ENCODE measurements at places on chromosomes 3 and 15. TPM values are rescaled to one million over a fixed set of nuclear protein-coding genes. Genes with fewer than 3 reads are reported as not detected.
A peak's percentile ranks its signal among the peaks of the same experiment; 100 is the strongest.

DNA sequence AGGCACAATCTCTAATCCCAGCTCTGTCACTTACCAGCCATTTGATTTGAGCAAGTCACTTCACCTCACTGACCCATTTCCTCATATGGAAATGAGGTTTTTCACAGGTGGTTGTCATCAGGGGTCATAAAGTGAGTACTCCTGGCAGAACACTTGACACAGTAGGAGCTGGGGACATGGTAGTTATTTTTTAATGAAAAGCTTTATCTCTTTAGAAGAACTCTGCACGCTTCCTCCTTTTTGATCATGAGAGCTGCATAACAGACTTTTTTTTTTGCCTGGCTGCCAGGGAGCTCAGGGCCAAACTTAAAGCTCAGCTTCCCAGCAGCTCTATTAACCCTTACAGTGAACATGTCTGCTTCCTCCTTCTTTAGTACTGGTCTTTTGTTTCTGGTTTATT, 8.4 kb downstream of the VWA5B2 start:
- no peak for DNase-seq

PLCH1 gene
- total RNA-seq = 0.26 TPM

GRCh38 chr15:60152386-60152785, 148.3 kb downstream of the FOXB1 start:
- DNase-seq = no peak

NUP210 gene
- total RNA-seq = under 0.01 TPM

GRCh38 chr15:48556159-48556897, 89.2 kb downstream of the FBN1 start:
- no peak for DNase-seq

CIDEC gene
- total RNA-seq = not detected

DNA sequence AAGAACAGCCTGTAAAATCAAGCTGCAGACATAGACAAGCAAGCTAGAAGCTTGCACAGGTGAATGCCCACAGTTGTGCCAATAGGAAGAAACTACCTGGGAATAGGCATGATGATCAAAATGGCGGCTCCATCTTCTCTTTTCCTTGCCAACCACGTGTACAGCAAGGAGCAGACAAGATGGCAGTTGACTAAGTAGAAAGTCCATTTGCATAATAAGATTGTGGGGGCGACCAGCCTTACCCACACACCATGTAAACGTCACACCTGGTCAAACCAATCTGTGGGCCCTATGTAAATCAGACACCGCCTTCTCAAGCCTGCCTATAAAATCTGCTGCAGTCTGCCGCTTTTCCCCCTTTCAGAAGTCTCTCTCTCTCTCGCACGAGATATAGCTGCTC, 25.1 kb upstream of the ANKRD34C start:
- DNase-seq = no peak

GOLGA8Q gene
- 2.2 TPM for total RNA-seq

HCLS1 gene
- 10.4 TPM for total RNA-seq

- peak; percentile 22 for DNase-seq
Observed at GRCh38 chr3:131711114-131711768, 208.5 kb upstream of the MRPL3 start.

DNA sequence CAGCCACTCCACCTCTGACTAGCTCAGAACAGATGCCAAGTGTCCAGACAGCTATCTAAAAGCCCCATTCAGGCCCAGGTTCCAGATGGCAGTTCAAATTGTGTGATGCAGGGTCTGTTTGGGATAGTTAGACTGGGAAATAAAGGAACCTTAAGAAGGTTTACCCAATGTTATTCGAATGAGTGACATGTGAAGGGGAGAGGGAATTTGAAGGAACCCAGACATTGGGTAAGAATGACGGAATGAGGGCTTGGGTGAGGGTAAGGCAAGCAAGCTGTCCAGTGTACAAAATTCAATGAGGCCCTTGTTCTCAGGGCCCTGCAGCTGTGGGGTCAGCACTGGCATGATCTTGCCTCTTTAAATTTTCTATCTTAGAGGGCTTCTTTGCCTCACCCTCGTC, 34.1 kb downstream of the ATP13A5 start:
- DNase-seq = no peak

GRCh38 chr15:96123028-96123400, 207.5 kb upstream of the NR2F2 start:
- no peak for DNase-seq

GRCh38 chr3:7195934-7196333, 335.0 kb downstream of the GRM7 start:
- DNase-seq = peak; percentile 12

DNA sequence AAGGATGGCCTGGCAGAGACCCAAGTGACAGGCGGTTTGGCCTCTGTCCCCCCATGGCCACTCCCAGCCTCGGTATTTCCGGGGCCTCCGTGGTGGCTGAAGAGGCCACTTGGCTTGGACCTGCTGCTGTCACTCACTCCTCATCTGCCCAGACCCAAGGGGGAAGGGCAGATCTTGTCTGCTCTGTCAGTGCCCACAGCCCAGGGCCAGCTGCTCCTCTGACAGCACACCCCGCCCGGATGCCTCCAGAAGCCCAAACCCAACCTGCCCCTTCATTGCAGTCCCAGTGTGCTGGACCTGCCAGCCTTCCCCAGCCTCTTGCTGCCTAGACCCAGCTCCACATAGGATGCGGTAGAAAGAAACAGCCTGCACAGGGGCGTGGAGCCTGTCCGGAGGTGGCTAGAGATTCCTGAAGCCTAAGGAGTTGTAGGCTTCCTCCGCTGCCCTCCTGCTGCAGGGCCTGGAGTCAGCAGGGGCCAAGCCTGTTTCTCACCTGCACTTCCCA, 52.0 kb downstream of the MAGEF1 start:
- DNase-seq = no peak

- DNase-seq = no peak
Observed at GRCh38 chr15:63146684-63147083, 10.6 kb downstream of the RPS27L start.

CCDC13 gene
- total RNA-seq = 1.6 TPM

ATP13A4 gene
- 4.2 TPM for total RNA-seq

- no peak for DNase-seq
Observed at GRCh38 chr3:163577271-163577670, 1501.0 kb downstream of the SI start.

EOMES gene
- total RNA-seq = not detected

DNA sequence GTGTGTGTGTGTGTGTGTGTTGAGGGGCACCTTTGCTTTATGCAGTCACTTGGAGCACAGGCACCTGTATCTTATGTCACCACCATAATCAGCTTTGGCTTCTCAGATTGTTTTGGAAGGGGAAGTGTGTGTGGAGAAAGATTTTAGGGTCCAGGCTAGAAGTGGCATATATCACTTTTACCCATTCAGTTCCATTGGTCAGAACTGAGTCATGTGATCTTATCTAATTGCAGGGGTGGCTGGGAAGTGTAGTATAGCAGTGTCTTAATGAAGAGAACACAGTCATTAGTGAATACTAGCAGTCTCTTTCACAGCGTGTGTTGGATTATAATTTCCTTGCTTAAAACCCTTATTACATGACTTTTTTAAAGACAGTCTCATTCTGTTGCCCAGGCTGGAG, 20.6 kb downstream of the NCK1 start:
- DNase-seq = no peak

DUT gene
- 30.8 TPM for total RNA-seq

OR4M2 gene
- not detected for total RNA-seq

LNP1 gene
- 1.1 TPM for total RNA-seq

- peak; percentile 93 for DNase-seq
Observed at GRCh38 chr3:195102609-195103467, 168.1 kb downstream of the XXYLT1 start.

DNA sequence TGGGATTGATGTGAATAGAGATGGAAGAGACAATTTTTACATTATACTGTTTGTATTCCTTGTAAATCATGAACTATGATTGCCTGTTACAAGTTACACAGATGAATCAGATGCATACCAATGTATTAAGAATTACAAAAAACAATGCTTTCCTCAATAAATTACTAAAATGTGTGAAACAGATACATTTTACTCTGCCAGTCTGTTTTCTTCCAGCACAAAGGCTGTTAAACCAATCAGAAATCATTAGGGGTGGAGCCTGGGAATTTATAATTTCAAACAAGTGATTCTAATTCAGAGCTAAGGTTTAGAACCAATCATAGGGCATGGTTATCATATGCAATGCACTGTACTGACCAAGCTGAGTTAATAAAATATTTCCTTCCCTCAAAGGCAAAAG, 21.8 kb upstream of the ANKRD28 start:
- no peak for DNase-seq

ROPN1B gene
- 0.13 TPM for total RNA-seq

- DNase-seq = no peak
Observed at GRCh38 chr3:3744826-3745225, 54.4 kb upstream of the LRRN1 start.

LRTM1 gene
- not detected for total RNA-seq

TTLL13 gene
- under 0.01 TPM for total RNA-seq

ADAMTS9 gene
- 0.77 TPM for total RNA-seq
